IMR-90 (cell line): ENCODE measurements at places on chromosomes 5 and 9.
A peak's percentile ranks its signal among the peaks of the same experiment; 100 is the strongest.

GRCh38 chr9:124551472-124552272 lies 44.5 kb upstream of the NR5A1 start:
- DNase-seq: peak; percentile 73

DNA sequence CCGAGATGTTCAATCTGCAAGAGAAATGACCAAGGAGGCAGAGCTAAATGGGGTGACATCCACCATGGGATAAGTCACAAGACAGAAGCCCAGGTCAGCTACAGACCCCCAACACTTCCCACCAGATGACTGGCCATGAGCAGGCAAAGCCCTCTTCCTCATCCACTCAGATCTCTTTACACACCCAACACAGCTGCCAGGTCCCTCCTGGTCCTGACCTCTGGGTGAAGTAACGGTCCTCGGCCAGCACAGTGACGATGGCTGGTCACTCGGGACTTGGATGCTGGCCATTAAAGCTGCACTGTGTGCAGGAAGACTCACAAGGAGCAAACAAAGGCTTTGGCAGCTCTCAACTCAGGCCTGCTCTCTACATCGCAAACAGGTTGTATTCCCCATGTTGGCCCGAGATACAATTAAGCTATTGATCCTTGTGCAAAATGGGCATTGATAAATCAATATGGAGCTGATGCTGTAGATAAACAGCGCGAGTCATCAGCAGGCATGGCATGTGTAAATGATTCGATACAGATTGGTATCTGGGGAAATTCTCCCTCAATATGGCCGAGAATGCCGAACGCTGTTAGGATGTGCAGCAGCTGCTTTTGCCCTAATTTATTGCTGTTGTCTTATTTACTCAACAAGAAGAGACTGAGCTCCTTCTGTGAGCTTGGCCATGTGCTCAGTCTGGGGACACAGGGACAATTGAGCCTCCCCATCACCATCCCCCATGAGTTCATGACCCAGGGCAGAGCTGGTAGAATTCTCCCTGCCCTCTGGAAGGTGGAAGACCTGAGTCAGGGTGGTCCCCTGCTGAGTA lies 98.7 kb downstream of the C5orf15 start:
- no peak for DNase-seq

DNA sequence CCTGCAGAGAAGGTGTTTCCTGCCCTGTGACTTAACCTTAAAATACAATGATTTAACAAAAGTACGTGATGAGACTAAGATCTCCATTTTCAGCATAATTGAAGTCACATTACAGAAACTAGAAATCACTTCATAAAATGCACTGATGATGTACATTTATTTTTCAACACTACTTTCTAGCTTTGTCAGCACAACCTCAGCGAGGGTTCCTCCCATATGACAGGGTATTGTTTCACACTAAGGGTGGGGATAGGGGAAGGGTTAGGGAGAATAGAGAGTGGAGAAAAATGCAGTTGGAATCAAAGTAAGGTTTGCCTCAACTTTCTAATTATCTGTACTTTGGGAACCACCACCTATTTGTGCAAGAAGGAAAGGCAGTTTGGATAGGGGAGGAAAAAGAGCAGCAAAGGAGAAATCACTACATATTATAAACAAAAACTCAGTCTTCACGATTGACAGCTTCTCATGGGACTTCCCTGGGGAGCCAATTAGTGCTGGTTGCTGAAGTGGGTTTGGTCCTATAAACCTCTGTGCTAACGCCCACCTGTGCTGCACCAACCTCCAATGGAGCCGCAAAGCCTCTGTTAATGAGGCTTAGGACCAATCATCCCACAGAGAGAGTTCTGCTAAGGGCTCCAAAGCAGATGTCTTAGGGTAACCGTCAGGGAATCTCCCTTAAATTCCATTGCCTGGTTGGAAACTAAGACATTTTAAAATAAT lies 369.2 kb upstream of the PDE4D start:
- DNase-seq: no peak

GRCh38 chr9:127971357-127972235 lies 9.2 kb downstream of the EEIG1 start:
- DNase-seq: no peak

GRCh38 chr5:80159133-80159815 lies 96.6 kb downstream of the SERINC5 start:
- no peak for DNase-seq
